ENCODE measurements at places on chromosomes 2 and 18. TPM values are rescaled to one million over a fixed set of nuclear protein-coding genes. Genes with fewer than 3 reads are reported as not detected.

Gene SIX3
- 1.6 TPM for total RNA-seq

Gene SCTR
- not detected for total RNA-seq

Gene ZNF396
- total RNA-seq = 0.61 TPM

Gene CNDP1
- not detected for total RNA-seq

Gene B4GALT6
- 4.8 TPM for total RNA-seq

Gene FNDC4
- total RNA-seq = 4.1 TPM

Gene ST6GAL2
- total RNA-seq = 21.9 TPM

All from A549 treated with ZK216348 at 1 μM for 4 hours (cell line).